Activated T-helper 17 cell treated with anti-CD3 and anti-CD28 coated beads, Interleukin-2, amount 50 U/mL, for 72 hours (primary cell): ENCODE measurements at places on chromosomes 7 and 10.

- ATAC-seq: peak; percentile 80
These were observed 12.5 kb downstream of the STAG3 start for GRCh38 chr7:100190048-100190711.

DNA sequence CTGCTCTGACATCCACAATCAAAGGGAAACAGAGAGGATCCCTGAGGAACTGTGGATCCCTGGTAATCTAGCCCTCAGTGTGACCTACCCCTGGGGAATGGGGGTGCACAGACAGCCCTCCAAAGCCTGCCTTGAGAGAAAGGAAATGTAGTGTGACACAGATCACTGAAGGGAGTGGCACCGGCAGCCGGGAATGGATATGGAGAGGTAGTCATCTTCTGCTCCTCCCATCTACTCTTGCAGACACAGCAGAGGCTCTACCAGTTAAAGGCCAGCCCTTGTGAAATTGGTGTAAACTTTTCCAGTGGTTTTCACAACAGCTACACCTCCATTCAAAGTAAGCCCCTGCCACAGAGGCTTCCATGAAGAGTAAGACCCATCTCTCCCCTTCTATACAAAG is 144.4 kb downstream of the PCDH15 start:
- ATAC-seq: no peak

DNA sequence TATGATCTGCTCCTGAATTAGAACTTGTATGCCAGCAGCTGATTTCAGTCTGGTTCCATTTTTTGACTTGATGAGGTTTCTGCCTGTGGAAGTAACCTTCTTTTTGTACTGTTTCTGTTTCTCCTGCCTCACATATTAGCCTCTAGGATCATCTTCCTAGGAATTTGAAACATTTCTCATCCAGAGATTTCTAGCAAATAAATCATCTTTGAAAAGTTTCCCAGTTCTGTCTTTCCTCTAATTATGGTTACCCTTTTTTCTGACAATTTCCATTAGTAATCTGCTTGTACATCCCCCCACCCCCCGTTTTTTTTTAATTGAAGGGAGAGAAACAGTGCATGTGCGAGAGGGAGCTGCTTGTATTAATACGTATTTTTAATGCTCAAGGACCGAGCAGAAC is 92.2 kb downstream of the NRF1 start:
- ATAC-seq: no peak

- ATAC-seq: peak; percentile 99
These were observed at the start of gene SLC12A9 for GRCh38 chr7:100852048-100852872. Gene SLC12A9 (plus strand): TSS chr7:100852713. CDS start chr7:100854198, 1,485 bp downstream.

- ATAC-seq: no peak
These were observed 15.6 kb upstream of the KIAA1217 start for GRCh38 chr10:24193330-24193729.

- no peak for ATAC-seq
These were observed 95.3 kb downstream of the SEM1 start for GRCh38 chr7:96614154-96614867.

- ATAC-seq: no peak
These were observed 23.1 kb upstream of the C10orf71 start for GRCh38 chr10:49275896-49276295.

- peak; percentile 9 for ATAC-seq
These were observed 31.6 kb upstream of the C10orf67 start for GRCh38 chr10:23376229-23376655.

DNA sequence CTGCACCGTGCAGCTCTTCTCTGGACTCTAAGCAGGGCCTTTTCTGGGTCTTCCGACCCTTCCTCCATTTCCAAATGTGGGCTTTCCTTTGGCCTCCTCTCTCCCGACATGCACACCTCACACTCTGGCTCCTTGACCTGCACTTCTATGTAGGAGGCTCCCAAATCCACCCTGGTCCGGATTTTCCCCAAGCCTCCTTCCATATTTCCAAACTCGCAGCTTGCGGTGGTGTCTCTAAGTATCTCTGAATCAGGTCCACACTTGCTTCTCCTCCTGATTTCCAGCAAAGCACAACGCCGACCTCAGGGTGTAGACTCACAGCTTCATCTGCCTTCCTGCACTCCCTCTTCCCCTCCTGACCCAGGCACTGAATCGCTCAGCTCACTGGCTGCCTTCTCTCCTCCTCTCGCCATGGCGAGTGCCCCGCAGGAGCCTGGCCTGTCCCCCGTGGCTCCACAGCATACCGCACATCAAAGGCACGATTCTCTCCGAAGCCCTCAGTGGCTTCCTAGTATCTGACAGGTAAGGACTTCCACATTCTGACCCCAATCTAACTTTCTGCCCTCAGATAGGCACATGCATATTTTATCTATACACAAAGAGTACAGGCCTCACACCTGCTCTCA is 27.8 kb downstream of the DIP2C start:
- ATAC-seq: no peak

- no peak for ATAC-seq
These were observed 241.0 kb downstream of the WDR11 start for GRCh38 chr10:121091961-121092719.

- peak; percentile 39 for ATAC-seq
These were observed 19.6 kb upstream of the GOLGA7B start for GRCh38 chr10:97830064-97830463.

DNA sequence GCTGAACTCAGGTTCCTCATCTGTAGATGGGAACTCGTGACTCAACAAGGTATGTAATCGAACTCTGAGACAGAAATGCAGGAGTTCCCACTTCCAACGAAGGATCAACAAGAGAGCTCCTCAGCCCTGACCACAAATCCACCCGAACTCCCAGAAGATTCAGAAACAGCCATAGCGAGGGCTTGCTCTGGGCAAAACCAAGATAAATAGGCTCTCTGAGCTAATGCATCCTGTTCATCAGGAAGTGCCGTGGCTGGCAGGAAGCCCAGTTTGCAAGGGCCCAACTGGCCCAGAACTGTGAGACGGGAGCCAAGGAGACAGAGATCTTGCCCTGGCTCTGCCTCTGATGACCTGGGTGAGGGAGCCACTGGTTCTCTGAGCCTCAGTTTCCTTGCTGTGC is 141.7 kb upstream of the PFKP start:
- no peak for ATAC-seq
